Psoas muscle (tissue), 8 donors: ENCODE measurements at places on chromosomes 7 and 10. TPM values are rescaled to one million over a fixed set of nuclear protein-coding genes. Genes with fewer than 3 reads are reported as not detected.

DNA sequence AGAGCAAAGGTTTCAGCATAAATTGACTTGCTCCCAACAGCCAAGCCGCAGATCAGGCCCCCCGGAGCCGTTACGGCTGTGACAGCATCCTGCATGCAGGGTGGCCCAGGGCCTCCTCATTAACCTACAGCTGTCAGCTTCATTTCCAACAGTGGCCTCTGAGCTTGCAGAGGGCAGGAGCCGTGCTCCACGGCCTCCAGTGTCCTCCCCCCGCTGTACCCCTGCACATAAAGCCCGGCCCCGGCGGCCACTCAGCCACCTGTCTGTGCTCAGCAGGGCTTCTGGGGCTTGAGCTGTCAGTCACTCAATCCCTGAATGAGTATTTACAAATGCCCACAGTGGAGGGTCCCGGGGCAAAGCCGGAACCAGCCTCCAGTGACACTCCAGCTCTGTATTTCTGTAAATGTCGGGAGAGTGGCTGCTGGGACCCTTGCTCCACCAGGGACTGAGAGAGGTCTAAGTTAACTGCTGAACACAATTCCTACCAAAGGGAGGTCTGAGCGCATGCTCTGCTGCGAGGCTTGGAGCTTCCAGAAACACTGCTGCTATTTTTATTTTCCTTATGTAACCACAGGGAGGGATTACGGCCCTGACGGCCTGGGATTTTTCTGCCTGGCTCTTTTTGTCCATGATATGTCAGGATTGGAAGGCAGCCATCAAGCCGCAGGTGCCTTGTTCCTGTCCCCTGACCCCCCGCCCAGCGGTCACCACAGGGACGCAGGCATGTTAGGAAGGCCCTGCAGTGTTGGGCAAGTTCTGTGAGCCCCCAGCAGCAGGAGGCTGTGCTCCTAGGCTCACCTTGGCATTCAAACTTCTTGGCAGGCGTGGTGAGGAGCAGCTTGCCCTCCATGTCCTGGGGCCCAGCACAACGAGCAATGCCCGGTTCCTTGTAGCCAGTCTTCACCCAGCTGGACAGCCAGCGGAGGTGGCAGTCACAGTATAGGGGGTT lies 165.0 kb downstream of the SLIT1 start:
- DNase-seq: no peak
- H3K36me3 ChIP-seq: no peaks in the 10 kb centered on the region
- peak overlapping the region; percentile 91 for H3K27ac ChIP-seq
- no peaks in the 10 kb centered on the region for H3K27me3 ChIP-seq
- peak overlapping the region; percentile 37 for H3K4me3 ChIP-seq
- peaks cover 34% of the 10 kb centered on the region for H3K4me1 ChIP-seq

DNA sequence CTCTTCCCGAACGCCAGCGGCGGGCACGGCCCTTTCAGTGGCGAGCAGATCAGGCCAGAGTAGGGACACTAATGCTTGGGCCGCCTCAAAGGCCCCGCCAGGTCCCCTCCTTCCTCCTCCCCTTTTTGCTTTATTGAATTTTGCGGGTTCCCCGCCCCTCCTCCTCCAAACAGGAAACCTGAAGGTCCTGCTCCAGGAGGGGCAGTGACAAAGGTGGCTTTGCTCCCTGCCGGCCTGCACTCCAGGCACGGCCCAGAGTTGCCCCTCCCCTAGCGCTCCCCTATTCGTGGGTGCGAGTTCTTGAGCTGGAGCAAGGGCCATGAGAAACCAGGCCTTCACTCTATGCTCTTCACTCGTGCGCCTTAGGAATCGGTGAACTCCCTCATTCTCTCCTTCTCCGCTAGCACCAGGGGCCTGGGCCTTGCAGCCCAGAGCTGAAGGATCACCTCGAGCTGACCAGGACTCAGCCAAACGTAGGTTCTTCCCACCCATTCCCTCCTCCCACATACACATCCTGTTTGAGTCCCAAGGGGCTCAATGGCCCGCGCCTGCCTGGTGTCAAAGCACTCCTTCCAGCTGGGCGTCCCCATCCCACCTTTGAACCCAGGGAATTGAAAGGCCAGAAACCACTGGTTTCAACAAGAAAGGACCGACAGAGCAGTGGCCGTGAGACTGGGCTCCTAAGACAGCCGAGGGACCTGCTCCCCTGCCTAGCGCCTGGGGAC lies 619 bp upstream of the HOXA6 start:
- peak overlapping the region; percentile 84 for H3K27ac ChIP-seq
- peaks cover 29% of the 10 kb centered on the region for H3K4me1 ChIP-seq

DNA sequence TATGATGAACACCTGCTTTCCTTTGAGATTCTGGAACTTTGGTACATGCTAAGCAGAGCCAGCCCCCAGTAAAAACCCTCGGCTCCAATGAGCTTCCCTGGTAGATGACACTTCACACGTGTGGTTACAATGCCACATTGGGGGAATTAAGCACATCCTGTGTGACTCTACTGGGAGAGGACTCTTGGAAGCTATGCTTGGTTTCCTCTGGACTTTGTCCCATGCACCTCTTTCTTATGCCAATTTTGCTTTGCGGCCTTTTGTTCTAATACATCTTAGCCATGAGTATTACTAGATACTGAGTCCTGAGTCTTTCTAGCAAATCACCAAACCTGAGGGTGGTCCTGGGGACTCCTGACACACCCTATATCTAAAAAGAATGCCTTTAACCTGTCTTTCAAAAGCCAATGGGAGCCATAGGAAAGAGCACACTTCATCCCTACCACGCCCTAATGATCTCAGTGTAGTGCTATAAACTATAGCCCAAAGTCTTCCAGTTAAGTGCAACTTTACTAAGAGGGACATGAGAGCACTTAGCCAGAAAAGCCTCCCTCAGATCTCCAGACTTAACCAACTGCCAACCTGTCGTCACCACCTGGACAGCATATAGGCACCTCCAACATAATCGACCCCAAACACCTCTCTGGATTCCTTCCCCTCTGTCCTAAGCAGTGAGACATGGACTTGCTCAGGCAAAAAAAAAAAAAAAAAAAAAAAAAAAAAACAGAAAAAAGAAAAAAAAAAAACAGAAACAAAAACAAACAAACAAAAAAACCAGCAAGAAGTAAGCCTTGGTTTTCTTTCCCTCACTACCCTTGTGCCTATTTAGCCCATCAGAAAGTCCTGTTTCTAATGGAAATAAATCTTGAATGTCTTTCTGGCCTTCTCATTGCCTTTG lies 37.4 kb downstream of the CCDC6 start:
- H3K4me3 ChIP-seq: no peak overlapping the region
- no peak for DNase-seq
- no peak overlapping the region for H3K27ac ChIP-seq
- H3K36me3 ChIP-seq: no peaks in the 10 kb centered on the region

- H3K36me3 ChIP-seq: no peaks in the 10 kb centered on the region
- no peak overlapping the region for H3K4me3 ChIP-seq
- DNase-seq: no peak
- H3K27me3 ChIP-seq: no peaks in the 10 kb centered on the region
- peaks cover 16% of the 10 kb centered on the region for H3K4me1 ChIP-seq
These were observed 3.4 kb downstream of the NSUN6 start for GRCh38 chr10:18647945-18648344.

DNA sequence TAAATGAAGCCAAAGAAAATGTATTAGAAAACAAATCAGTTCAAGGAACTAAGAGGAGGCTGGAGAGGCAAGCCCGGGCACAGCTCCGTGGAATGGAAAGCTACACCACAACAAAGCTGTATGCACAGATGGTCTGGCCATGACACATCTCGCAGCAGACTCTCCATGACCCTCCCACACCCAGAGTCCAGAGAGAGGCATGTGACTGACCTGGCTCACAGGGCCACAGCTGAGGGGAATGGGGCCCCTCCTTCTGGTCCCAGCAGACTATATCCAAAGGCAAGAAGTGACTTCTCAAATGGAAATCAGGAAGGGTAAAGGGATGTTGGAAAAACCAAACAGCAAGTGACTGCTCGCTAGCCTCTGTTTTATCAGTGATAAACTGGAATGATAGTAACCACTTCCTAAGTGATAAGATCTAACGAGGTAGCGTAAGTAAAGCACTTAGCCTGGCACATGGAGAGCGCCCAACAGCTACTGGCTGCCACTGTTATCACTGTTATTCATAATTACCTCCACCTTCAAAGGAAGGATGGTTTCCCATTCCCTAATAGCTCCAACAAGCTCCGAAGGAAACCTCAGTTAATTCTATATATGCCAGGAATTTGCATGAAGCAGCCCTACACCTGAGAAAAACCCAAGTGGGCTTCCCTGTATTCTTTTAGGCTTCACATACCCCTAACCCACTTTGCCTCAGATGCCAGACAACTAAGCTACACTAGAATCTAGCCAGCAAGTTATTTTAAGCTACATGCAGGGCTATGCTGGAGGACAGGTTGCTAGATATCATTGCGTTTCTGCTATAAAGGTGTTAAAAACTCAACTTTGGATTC lies 8.4 kb downstream of the OSBPL3 start:
- H3K4me3 ChIP-seq: no peak overlapping the region
- no peaks in the 10 kb centered on the region for H3K36me3 ChIP-seq
- no peaks in the 10 kb centered on the region for H3K27me3 ChIP-seq

GRCh38 chr10:75398692-75399460 lies 2.7 kb downstream of the ZNF503 start:
- H3K4me1 ChIP-seq: peaks cover 8% of the 10 kb centered on the region
- H3K36me3 ChIP-seq: no peaks in the 10 kb centered on the region
- H3K4me3 ChIP-seq: peak overlapping the region; percentile 90
- DNase-seq: peak; percentile 36

Gene CHN2
- 4.6 TPM for total RNA-seq

Gene NRAP
- 2,191 TPM for total RNA-seq

Gene CHST15
- 39.2 TPM for total RNA-seq

Gene TCAF2
- 1.6 TPM for total RNA-seq
